ENCODE measurements at places on chromosomes 3 and 15. TPM values are rescaled to one million over a fixed set of nuclear protein-coding genes. Genes with fewer than 3 reads are reported as not detected.

SLC9C1 gene
- total RNA-seq: not detected

- DNase-seq: no peak
Observed at GRCh38 chr15:90386221-90386620, 1.8 kb upstream of the IQGAP1 start.

DNA sequence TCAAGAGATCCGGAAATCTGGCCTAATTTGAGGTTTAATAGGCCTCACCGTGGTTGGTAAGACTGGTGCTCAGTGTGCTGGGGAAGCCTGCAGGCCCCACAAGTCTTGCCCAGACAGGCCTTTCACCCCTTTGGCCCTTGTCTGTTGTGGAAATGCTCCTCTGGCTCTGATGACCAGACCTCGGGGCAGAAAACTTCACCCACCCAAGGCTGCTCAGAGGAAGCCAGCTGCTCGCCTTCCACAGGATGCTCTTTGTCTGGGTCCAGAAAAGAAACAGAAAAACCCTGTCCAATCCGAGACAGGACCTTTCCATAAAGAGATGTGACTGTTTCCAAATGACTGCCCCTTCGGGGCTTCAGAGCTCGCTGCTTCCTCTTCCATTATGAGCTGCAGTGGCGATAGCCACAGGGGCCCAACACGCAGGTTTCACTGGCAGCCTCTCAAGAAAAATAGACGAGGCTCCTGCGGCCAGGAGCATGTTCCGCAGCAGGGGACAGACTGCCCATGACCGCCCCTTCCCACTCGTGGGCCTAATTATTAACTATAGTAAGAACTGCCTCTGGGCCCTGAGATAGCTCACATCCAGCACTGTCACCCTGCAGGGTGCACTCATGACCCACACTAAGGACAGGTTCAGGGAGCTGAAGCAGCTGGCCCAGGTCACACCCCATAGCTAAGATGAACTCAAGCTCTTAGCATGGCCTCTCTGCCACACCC, 6.8 kb upstream of the SNX22 start:
- no peak for DNase-seq

DNA sequence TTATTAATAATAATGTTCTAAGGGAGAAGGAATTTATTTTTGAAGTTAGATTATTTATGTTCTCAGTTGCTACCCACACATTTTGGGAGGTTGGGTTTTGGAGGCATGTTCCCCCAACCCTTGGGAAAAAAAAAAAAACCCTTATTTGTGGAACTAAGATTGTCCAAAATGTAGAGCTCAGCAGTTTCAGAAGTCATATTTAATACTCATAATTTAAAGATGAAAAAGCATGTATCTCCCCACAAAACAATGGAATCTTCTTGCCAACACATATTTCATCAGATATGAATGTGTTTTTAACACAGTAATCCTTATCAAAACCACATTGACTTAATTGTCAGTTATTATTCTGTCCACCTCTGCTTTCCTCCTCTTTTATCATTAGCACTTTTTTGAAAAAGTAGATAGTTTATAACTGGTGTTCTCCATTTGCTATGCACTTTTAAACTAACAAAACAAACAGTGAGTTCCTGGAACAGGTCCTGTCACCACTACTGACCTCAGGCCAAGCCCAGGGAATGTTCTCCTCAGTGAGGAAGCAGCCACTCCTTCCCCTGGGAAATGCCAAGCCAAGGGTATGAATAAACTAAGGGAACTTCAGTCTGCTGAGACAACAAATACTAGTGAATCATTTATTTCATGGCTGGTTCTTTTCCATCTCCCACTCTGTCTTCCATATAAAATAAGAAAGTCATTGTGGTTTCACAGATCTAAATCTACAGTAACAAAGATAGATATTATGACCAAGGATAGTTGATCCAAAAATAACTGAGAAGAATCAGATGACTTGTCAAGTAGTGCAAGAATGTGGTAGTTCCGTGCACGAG, 414.4 kb upstream of the ALCAM start:
- peak; percentile 76 for DNase-seq

CASR gene
- total RNA-seq: not detected

- no peak for DNase-seq
Observed at GRCh38 chr3:4772171-4772804, 206.9 kb upstream of the BHLHE40 start.

- DNase-seq: peak; percentile 57
Observed at GRCh38 chr15:70569091-70569713, 194.2 kb downstream of the UACA start.

- no peak for DNase-seq
Observed at GRCh38 chr15:66774001-66774814, 72.2 kb downstream of the SMAD6 start.

GRCh38 chr3:10364806-10365205, 43.9 kb upstream of the SEC13 start:
- no peak for DNase-seq

GRCh38 chr15:45794712-45795439, 160.0 kb downstream of the SQOR start:
- DNase-seq: no peak

ELL3 gene
- total RNA-seq: 5.1 TPM

CFAP91 gene
- 2.2 TPM for total RNA-seq

- DNase-seq: no peak
Observed at GRCh38 chr3:19775765-19776164, 158.3 kb downstream of the EFHB start.

APH1B gene
- 3.9 TPM for total RNA-seq

DNA sequence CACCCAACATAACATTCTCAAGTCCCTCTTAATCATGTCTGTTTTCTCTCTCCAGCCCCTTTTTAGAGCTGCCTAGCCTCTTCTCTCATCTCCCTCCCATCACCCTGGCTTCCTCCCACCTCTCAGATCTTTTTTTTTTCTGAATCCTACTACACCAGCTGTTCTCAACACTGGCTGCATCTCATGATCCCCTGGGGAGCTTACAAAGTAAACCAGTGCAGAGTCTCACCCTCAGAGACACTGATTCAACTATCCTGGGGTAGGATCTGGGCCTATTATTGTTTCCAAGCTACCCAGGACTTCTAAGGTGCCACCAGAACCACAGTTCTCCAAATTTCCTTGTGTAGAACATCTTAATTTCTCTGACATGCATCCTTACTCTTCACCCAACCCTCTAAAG, 50.3 kb upstream of the ACAN start:
- no peak for DNase-seq

DNA sequence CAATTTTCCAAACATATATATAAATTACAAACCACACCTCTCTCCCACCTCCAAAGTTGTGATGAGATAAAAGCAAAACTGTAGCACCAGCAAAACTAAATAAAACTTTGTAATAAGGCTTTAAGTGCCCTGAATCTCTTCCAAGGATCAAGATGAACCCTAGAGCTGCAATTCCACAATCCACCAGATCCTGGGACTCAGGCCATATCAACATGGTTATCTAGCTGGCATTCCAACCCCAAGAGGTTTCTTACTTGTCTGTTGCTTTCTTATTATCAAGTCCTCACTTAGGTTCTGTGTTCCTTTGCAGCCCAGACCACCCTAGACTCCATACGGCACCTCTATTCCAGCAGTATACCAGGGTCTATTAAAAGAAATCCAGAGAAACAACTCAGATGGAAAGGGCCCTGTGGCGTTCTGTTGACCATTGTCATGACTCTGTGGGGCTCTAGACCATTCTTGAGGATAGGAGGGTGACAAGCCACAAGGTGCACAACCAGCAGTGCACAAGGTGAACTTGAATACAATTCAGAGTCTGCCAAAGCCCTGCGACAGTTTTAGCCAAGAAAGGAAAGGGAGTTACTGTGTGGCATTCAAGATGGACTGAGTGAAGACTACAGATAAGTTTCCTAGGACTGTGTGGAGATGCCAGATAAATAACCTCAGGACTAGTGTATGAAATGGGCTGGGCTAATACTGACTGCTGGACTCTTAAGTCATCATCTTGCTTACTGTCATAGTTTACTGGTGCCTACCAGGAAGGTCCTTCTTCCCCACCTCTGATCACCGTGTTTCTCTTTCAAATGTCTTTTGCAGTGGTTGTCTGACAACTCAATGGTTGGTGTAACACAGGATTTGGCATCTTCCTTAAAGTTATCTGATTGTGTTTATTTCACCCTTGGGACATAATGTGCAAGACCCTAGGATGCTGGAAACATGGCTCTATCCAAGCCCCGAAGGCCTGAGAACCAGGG, 27.2 kb downstream of the ACKR2 start:
- DNase-seq: no peak

DNA sequence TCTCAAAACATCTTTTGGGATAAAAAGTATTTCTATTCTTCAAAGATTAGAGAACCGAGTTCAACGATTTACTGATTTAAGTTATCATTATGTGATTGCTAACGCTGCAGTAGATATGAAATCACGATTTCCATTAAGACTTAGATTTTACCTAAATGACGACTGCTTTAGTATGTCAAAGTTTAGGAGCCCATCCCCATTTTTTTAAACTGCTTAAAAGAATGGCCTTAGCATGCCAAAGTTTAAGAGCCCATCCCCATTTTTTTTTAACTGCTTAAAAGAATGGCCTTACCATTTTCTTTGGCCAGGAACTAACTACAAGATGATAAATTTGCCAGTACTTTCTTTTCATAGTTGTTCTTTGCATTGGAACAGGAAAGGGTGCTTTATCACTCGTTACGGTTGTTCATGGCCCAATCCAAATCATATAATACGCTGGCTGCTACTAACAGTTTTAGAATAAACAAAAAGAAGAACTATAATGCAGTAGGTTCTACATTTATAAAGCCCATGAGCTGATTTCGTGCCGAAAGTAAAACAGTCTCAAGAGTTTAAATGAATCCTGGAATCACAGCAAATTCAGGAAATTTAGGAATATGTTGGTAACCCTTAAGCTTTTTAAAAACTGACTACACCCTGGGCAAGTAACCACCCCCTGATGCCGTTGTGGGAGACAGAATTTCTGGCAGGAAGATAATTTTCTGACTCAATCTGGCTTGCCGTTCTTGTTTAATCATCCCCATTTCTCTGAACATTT, 869 bp upstream of the TSC22D2 start:
- no peak for DNase-seq

DNA sequence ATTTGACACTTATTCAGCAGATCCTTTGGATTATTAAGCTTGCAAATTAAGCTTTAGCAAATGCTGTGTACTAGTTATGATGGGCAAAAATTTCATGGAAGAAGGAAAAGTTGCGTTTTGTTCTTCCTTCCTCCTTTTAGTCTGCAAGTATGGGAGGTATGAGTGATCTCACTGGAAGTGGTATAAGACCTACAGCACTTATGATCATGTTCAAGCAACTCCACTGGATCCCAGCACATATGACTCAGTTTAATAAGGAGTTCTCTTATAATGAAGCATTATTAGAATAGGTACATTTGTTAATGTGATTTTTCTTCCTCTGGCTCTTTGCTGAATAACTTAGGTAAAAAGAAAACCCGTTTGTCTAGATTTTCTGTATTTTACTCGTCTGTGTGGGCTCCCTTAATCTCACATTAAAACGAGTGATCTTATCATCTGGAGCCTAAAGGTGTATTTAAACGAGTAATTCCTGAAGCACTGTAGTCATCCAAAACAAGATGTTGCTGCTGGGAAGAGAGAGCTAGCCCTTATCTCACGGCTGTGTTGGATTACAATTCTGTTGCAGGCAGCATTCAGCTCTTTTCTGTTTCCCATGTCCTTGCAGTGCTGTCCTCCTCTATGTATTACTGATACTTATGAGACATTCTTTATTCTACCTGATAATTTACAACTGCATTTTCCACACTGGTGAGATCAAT, 264.9 kb downstream of the GBE1 start:
- DNase-seq: no peak

GRCh38 chr3:48086705-48087104, 70.5 kb upstream of the MAP4 start:
- DNase-seq: no peak

EBLN2 gene
- 1.7 TPM for total RNA-seq

DNA sequence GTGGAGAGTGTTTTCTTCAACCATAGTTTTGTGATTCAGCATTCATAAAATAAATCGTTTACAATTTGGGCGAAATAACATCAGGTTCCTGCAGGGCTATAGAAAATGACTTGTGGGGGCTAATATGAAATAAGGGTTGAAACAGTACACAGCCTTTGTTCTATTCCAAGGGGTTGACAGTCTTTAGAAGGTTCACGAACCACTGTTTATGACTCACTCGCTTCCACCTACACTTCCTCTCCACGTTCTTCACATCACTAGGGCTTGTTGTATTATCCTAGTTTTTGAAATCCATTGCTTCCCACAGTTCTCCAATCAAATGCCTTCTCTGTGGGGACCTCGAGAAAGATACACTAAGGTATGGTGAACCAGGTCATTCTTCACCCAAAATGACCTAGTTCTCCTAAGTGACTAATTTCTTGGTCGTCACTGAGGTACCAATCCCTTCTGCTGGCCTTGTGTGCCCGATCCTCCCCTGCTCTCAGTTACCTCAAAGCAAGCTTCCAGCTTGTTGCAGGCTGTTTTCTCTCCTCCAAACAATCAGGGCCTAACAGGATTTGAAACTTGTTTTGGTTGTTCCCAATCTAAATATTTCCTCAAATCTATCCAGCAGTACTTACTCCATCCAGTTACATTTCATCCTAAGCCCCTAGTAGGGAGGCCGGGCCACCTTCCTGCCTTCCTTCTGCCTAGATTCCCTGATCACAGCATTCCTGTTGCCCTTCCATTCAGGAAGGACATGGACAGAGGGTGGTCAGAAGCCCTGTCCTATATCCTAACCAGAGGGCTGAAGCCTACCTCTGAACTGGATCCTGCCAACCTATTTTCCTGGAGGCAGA, 23.1 kb upstream of the TBL1XR1 start:
- no peak for DNase-seq

GRCh38 chr3:83849106-83849730, 1109.6 kb upstream of the CADM2 start:
- DNase-seq: no peak

DNA sequence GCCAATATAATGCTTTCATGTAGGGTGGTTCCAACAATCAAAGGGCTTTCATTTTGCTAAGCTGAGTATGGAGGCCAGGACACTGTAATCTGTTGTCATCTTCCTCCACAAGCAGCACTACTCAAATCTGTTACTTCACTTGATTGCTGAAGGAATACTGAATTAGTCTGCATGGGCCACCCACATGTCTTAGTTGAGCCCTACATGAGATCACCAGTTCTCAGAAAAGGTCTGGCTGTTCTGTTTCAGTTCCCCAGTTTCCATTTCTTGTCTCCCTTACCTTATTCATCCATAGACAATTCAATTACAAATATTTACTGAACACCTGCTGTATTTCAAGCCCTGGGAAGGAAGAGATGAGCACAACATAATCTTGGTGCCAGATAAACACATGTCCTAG, 119.2 kb downstream of the FHIT start:
- DNase-seq: no peak

RNF168 gene
- total RNA-seq: 17.5 TPM

GRCh38 chr3:190205739-190206138, 85.0 kb upstream of the P3H2 start:
- DNase-seq: no peak

DNA sequence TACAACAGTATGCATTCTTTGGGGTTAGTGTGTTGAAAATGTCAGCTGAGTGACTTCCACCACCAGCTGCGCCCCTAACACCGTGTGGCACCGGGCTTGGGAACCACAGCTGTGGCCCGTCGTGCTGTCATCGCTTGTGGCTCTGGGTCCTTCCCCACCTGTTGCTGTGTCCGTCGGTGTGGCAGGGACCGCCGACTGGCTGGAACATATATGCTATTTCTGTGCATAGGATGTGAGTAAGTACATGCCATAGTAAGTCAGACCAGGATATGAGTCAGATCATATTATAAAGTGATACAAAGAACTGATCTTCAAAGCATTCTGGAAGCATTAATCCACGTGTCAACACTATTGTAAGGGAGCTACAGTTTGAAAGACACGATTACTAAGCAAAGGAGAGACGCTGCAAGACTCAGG, 31.9 kb downstream of the EHD4 start:
- DNase-seq: no peak

GRCh38 chr3:62020706-62021105, 352.6 kb downstream of the FEZF2 start:
- no peak for DNase-seq

DPPA4 gene
- not detected for total RNA-seq
